Articular chondrocyte of knee joint (primary cell): ENCODE measurements at places on chromosomes 13 and 19. TPM values are rescaled to one million over a fixed set of nuclear protein-coding genes. Genes with fewer than 3 reads are reported as not detected.

ICAM1 gene
- 33.3 and 41.0 TPM in 2 replicates for total RNA-seq

MKNK2 gene
- total RNA-seq, result 41.4 and 53.4 TPM in 2 replicates

FAM174C gene
- 16.3 and 17.4 TPM in 2 replicates for total RNA-seq

ADM5 gene
- 0.32 and 0.39 TPM in 2 replicates for total RNA-seq

OR7D2 gene
- not detected in 2 replicates for total RNA-seq

GDF15 gene
- 31.0 and 32.9 TPM in 2 replicates for total RNA-seq

ABCA7 gene
- total RNA-seq, result 4.7 and 5.6 TPM in 2 replicates

F10 gene
- total RNA-seq, result not detected in 2 replicates

VSTM2B gene
- total RNA-seq, result not detected in 2 replicates

CFAP97D2 gene
- total RNA-seq, result not detected in 2 replicates

SHC2 gene
- 0.39 and 1.4 TPM in 2 replicates for total RNA-seq

LRP3 gene
- total RNA-seq, result 30.6 and 31.0 TPM in 2 replicates

TYROBP gene
- total RNA-seq, result not detected in 2 replicates

GSX1 gene
- total RNA-seq, result not detected in 2 replicates

ZNF787 gene
- total RNA-seq, result 12.0 and 12.8 TPM in 2 replicates

PSG11 gene
- total RNA-seq, result 0.11 TPM in 1 of 2 replicates, not detected in the other

LSR gene
- 0.11 and 0.13 TPM in 2 replicates for total RNA-seq

ZNF723 gene
- total RNA-seq, result not detected in 2 replicates

ZBTB32 gene
- not detected in 2 replicates for total RNA-seq
